ENCODE measurements at places on chromosomes 3 and 15.
A peak's percentile ranks its signal among the peaks of the same experiment; 100 is the strongest.

GRCh38 chr3:48558493-48559134 is 2.0 kb upstream of the PFKFB4 start:
- peak; percentile 11 for DNase-seq

DNA sequence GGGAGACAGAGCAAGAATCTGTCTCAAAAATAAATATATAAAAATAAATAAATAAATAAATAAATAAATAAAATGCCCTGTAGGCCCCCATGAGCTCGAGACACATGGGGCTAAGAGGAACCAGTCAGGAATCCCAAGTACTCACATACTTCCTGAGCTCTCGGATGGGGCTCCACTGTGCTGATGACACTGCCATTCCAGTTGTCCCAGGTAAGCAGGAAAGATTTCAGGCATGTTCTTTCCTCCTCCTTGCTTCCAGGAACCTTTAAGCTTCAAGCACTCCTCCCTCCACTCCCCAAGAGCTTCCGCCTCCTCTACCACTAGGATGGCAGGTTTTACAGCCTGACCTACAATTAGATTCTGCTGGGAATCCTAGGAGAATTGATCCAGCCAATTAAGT is 113.4 kb downstream of the SLC49A4 start:
- DNase-seq, result no peak

DNA sequence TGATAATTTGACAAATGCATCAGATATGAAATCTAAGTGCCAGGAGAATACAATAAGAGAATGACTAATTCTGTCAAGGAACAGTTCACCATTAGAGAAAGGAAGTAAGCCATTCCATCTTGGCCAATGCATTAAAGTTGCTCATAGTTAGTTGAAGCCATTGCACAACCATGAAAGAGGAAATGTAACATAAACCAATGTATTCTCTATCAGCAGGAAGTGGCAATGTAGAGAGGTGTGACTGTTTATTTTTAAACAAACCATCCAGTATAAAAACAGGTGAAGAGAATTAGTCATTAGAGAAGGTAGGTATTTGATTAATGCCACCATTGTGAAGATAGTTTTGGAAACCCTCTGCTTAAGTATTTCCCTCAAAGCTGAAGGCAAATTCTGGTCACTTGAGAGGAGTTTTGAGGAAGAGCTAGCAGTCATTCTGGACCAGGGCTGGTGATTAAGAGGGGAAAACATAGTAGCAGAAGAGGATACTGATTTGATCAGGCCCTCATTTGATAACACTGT is 10.7 kb upstream of the ANXA2 start:
- DNase-seq, result peak; percentile 40

DNA sequence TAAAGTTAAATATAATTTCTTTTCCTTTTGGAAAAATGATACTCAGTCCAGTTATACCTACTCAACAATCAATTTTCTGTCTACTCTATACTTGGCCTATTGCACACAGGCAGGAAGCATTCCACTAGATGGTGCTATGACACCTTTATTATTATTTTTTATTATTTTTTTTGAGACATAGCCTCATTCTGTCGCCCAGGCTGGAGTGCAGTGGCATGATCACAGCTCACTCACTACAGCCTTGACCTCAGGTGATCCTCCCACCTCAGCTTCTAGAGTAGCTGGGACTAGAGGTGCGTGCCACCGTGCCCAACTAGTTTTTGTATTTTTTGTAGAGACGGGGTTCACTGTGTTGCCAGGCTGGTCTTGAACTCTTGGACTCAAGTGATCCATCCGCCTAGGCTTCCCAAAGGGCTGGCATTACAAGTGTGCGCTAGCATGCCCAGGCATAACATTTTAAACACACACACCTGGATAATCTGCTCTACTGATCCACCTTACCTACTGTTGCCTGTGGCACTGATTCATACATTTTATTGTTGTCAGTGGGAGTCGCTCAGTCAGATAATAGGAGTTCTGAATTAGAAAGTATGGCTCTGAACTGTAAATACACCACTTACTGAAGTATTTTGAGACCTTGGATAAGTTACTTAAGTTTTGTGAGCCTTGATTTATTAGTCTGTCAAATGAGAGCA is 56.2 kb downstream of the EIF3J start:
- DNase-seq, result peak; percentile 69

- no peak for DNase-seq
These were observed 17.6 kb downstream of the CALML4 start for GRCh38 chr15:68187559-68187958.

- DNase-seq, result no peak
These were observed 214.7 kb upstream of the ZBTB20 start for GRCh38 chr3:115361806-115362205.

DNA sequence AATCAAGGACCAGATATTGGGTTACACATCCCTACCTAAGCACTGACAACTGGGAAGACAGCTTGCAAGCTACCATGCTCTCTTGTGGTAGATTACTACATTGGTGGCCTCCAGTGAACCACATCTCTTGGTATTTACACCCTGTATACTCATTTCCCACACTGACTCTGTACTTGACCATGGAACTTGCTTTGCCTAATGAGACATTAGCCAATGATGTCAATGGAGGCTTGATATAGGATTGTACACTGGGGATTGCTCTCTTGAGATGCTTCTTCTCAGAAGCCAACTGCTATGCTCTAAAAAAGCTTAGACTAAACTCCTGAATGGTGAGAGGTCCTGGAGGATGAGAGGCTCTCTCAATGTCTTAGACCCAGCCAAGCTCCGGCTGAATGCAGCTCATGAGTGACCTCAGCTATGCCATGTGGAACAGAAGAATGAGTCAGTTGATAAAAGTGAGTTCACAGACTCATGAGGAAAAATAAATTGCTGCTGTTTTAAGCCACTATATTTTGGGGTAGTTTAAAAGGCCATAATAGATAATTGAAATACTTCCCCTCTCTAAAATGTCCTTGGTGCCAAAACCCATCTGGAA is 61.5 kb upstream of the GALNT15 start:
- no peak for DNase-seq

DNA sequence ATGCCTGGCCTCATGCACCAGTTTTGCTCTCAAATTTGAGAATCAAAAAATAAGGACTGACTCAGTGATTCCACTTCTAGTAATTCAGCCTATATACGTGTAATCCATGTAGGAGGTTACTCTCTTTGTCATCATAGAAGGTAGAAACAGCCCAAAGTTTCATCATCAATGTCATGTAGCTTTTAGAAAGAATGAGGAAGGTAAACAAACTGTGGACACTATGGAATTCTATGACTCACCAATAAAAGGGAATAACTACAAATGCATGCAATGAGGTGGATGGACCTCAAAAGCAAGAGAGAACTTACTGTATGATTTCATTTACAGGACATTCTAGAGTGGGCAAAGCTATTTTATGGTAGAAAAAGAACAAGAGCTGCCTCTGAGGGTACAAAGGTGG is 93.2 kb upstream of the LRIG1 start:
- no peak for DNase-seq

Measured in CD4-positive, alpha-beta T cell treated with Interleukin-12 subunit alpha and Interleukin-12 subunit beta, for 1 hour (primary cell).